ENCODE measurements at places on chromosomes 11 and 22. TPM values are rescaled to one million over a fixed set of nuclear protein-coding genes. Genes with fewer than 3 reads are reported as not detected.
A peak's percentile ranks its signal among the peaks of the same experiment; 100 is the strongest.

DNA sequence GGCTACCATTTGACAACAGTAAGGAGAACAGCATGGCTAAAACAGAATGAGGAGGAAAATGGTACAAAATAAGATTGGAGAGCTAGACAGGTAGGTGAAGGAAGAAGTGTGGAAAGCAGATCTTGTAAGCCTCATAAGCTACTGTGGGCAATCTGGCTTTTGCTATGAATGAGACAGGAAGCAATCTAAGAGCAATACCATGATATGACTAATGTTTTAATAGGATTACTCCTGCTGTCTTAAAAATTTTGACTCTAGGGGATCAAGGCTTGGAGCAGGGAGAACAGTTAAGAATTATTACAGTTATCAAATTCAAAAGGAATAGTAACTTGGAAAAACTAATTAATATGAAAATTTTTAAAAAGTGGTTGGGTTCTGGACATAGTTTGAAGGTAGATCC lies 1166.0 kb upstream of the CCDC90B start:
- DNase-seq = no peak

DNA sequence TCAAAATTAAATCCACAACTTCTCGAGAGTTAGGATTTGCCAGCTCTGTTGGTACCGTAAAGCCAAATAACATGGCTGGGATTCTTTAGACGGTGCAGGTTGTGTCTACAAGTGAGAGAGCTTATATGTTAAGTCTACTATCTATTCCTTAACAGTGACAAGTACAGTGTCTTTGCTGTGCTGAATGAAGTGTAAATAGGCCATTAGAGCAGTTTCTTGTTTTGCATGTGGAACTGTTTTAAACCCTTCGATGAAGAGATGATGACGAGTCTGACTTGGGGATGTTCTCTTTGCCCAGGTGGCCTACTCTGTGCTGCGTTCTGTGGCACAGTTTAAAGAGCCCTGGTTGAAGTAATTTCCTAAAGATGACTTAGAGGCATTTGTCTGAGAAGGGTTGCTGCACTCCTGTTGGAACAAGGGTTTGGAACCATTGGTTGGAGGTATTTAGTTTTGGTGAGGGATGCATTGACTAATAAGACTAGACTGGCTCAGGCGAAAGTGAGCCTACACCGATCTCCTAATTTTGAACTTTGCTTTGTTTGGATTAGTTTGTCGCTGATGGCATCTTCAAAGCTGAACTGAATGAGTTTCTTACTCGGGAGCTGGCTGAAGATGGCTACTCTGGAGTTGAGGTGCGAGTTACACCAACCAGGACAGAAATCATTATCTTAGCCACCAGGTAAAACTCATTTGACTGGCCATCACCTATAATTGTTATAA lies 988 bp downstream of the RPS3 start:
- DNase-seq = no peak

DNA sequence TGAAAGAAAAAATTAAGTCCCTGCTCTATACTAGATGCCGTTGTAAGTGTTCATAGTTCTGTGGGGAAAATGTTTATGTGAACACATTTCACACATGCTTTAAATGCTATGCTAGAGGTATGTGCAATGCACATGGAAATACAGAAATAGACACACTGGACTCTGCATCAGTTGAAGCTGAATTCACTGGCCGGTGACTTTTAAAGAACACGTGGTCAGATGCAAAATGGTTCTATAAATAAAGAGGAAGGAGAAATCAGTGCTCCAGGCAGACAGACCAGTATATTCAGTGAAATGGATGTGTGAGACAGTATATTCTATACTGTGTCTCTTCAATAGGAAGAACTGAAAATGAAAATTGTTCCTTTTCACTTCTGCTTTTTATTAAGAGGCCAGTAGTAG lies 29.9 kb downstream of the TRPC6 start:
- no peak for DNase-seq

DNA sequence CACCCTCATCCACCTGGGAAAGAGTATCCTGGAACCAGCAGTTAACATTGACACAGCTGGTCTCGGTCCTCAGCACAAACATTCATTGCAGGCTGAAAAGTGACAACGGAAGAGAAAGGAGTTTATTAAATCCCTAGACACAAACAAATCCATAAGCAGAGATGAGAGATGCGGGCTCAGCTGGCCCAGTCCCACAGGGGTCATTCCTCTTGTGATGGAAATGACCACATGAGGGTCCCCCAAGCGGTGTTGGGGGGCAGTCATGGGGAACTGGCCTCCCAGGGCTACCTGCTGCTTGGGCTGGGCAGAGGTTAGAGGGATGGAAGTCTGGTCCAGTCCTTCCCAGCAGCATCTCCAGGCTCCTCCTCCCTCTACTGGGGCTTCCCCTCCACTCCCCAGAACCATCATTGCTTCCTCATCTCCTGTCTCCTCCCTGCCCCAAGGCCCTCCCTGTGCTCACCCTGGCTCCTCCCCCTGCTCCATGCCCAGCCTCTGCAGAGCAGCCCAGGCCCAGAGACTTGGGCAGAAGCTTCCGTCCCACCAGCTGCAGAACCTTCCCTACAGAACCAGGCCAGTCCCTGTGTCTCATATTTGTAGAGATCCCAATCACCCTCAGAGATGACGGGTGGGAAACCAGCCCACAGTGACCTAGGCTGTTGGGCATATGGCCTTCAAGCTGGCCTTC lies 5.4 kb upstream of the IGLL5 start:
- no peak for DNase-seq

The GTF2H1 gene
- 23.9 TPM for total RNA-seq

GRCh38 chr22:43777286-43777685 lies 34.8 kb downstream of the EFCAB6 start:
- no peak for DNase-seq

- no peak for DNase-seq
Measured at GRCh38 chr11:113568566-113568965, 93.4 kb upstream of the DRD2 start.

DNA sequence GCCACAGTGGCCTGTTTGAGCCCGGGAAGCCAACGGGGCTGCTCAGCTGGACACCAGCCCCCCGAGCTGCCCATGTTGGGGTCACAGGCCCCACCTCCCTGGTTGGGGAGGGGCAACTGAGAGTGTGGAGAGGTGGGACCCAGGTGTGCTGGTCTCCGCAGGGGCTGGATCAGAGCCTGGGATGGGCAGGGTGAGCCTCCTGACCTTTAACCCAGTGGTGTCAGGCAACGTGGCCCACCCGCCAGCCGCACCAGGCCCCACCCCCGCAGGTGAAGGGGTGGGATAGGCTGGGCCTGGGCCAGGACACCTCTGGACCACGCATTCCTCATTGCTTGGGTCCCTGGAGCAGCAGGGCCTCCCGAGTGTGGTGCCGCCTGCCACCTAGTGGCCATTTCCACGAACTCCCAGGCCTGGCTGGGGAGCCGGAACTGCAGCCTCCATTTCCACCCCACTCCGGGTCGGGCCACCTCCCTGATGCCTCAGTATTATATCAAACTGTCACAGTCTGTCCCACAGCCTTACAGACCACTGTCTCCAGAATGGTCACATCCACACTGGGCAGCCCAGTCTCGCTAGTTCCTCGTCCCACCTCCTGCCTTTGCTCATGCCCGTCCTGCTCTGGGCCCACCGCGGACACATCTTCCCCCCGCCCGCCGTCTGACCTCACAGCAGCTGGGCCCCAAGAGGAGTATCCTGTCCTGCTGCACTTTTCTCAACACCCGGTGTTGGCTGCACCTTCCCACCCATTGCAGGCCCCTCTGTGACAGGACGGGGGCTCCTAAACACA lies 13.3 kb upstream of the PPP6R3 start:
- peak; percentile 87 for DNase-seq

The BTG4 gene
- not detected for total RNA-seq

The CDHR5 gene
- not detected for total RNA-seq

DNA sequence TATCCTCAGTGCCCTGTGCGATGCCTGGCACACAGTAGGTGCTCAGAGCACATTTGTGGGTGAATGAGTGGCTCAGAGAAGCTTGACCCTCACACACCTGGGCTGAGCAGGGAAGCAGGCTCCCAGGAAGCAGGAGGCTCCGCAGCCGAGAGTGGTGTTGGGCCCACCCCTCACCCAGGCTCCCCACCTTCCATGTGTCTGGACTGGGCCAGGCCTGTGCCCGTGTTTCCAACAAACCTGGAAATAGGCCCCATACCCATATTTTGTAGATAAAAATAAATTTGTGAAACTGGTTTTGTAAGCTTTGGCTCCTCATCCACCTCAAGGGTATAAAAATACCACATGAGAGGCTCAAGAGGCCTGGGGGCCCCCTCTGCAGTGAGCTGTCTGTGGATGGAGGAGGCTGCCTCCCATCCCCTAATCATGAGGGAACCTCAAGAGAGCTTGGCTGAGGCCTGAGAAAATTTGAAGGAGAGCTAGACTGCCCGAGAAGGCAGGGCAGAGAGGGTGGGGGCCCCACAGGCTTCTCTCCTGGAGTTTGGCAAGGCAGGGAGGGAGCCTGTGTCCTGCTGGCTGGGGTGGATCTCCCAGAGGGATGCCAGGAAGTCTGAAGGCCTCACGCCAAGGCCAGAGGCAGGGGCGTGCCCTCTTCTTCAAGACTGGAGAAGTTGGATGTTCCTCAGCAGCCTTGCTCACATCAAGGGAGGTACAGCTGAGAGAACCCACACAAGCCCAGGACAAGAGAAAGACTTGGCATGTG lies 147.0 kb upstream of the NECTIN1 start:
- no peak for DNase-seq

DNA sequence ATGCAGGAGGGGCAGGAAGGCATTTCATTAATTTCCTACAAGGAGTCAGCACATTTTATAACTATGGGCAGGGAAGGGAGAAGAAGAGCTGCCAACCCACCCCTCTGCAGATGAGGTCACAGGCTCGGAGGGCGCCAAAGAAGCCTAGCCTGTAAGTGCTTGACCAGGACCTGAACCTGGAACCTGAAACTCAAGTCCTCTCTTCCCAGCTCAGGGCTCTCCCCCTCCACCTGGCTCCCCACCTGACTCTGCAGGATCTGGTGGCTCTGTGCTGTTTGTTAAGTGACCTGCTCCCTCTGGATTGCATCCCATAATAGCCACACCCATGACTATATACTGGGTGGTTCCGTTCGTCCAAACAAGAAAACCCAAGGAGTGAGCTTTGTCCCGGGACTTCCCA lies 27.3 kb downstream of the SCGB1A1 start:
- no peak for DNase-seq

DNA sequence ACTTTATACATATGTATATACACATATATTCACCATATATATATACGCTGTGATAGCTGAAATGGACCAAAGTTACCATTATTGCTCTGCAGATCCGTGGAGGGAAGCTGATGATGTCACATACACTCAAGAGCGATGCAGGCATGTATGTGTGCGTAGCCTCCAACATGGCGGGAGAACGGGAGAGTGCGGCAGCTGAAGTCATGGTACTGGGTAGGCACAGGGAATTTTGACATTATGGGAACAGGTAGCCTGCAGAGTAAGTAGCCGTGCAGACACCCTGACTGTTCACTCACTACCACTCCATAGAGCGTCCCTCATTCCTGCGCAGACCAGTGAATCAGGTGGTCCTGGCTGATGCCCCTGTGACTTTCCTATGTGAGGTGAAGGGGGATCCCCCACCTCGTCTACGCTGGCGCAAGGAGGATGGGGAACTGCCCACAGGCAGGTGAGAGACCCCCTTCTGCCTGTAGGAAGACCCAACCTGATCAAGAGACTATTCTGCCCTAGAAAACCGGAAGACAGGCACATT lies 4.7 kb downstream of the ROBO3 start:
- DNase-seq = no peak

GRCh38 chr11:58507355-58507754 lies 550 bp downstream of the OR5B21 start:
- no peak for DNase-seq

GRCh38 chr22:23849009-23850006 lies 8.4 kb upstream of the SLC2A11 start:
- DNase-seq = peak; percentile 92

DNA sequence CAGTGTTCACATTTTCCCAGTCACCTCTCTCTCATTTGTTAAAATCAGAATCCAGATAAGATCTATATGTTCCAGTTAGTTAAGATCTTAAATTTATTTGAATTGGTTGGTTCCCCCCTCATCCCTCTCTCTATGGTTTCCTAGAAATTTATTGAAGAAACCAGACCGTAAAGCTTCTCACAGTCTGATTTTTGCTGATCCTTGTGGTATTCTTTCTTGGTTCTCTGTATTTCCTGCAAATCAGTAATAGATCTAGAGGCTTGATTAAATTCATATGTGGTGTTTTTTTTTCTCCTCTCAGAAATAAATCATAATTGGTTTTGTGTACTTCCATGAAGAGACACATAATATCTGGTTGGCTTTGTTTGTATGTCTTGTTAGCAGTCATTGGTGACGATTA lies 147.5 kb downstream of the TMEM135 start:
- DNase-seq = no peak

GRCh38 chr11:94103471-94103870 lies 25.2 kb upstream of the PANX1 start:
- no peak for DNase-seq

DNA sequence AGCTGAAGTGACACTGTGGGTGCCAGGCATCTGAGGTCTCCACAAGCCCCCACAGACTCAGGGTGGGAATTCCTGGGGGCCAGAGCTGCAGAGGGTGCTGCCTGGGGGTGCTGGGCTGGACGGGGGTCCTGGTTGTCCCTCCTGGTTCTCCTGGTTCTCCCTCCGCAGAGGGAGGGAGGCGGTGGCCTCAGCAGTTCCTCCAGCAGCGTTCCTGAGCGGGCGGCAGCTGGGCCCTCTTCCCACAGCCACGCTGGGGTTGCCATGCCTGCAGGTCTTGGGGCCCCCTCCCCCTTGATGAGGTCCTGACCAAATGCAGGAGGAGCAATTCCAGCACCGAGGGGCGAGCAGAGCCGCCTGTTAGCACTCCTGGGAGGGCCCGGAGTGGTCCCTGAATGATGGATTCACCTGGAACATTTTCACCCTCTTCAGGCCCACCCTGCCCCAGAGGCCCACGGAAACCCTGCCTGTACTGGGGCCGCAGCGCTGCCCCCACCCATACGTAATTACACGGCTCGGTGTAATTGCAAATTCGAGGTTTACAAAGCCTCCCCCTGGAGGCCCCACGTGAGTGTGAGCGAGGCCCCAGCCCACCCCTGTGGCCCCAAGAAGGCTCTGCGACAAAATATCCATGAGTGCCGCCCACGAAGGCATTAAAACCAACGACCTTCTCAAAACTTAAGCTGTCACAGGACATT lies 635 bp downstream of the C11orf21 start:
- no peak for DNase-seq

The PARVG gene
- total RNA-seq = 3.1 TPM

The SLC16A8 gene
- not detected for total RNA-seq

All from Right ventricle myocardium inferior (tissue), 1 donor.